Naive B cell (primary cell): ENCODE measurements at places on chromosomes 7 and 10. TPM values are rescaled to one million over a fixed set of nuclear protein-coding genes. Genes with fewer than 3 reads are reported as not detected.

GRCh38 chr10:54650547-54650946, 150.5 kb downstream of the PCDH15 start:
- H3K36me3 ChIP-seq = no peaks in the 10 kb centered on the region
- H3K27me3 ChIP-seq = no peaks in the 10 kb centered on the region
- no peak overlapping the region for H3K4me3 ChIP-seq
- H3K27ac ChIP-seq = peak overlapping the region; percentile 5
- DNase-seq = no peak

DNA sequence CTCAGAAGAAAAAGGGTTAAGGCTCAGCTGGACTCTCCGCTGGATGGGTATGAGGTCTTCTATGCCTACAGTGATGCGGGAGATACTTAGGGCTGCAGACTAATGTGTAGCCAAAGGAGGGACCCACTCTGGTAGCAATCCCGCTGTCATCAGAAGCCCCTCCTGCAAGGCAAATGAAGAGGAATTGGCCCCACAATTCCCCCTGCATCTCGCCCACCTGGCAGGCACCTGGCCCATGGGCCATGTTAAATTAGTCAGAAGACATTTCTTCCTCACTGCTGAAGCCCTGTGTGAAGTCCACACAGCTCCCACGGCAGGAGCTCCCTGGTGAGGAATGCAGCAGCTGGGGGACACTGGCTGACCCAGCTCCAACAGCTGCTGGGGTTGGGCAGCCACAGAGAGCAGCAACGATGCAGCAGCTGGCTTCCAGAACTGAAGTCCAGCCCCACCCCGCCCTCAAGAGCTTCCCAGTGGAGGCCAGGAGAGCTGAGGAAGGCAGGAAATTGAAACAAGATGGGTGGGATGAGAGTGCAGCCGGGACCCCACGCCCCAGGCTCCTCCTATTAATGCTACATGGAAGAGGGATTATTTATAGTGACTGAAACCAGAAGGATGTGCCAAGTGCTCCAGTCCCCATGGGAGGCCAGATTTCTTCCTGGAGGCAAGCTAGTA, 5.5 kb downstream of the VSTM4 start:
- no peak for DNase-seq
- H3K27me3 ChIP-seq = peaks cover 32% of the 10 kb centered on the region
- no peak overlapping the region for H3K27ac ChIP-seq
- H3K36me3 ChIP-seq = no peaks in the 10 kb centered on the region

DNA sequence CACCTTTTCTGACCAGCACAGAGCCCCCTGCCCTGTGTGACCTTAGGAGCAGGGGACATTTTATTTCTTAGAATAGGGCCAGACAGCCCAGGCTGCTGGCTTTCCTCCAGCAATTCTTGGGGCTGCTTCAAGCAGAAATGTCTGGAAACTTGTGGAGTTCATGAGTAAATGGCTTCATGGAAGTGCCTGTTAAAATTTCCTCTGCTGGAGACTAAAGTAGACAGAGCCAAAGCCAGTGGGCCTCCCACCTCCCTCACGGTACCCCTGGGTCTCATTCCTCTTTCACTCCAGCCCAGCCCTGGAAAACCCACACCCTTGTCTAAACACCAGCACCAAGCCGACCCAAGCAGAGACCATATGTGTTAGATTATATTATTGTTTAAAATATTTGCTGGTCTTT, 505.5 kb upstream of the ZMIZ1 start:
- no peak overlapping the region for H3K4me3 ChIP-seq
- DNase-seq = no peak
- H3K27me3 ChIP-seq = peaks cover 18% of the 10 kb centered on the region

The MMD2 gene
- not detected for polyA plus RNA-seq
